NCI-H1436 treated with DMSO at 0.1 percent for 48 hours (cell line): ENCODE measurements at places on chromosomes 1 and 21.

DNA sequence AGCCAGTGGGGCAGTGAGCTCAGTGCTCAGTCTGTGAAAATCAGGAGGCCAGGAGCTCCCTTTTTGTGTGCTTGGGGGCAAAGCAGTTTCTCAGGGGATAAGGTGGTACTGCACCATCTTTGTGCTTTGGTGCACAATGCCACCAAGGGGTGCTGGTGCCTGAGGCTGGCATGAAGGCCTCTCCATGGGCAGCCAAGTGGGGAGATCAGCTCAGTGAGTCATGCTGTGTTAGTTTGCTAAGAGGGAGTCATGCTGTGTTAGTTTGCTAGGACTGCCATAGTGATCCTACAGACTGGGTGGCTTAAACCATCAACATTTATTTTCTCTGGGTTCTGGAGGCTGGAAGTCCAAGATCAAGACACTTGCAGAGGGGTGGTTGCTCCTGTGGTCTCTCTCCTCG lies 428.1 kb downstream of the PRDM2 start:
- no peak for DNase-seq

- no peak for DNase-seq
These were observed 582 bp downstream of the SLC37A1 start for GRCh38 chr21:42513985-42514882.

DNA sequence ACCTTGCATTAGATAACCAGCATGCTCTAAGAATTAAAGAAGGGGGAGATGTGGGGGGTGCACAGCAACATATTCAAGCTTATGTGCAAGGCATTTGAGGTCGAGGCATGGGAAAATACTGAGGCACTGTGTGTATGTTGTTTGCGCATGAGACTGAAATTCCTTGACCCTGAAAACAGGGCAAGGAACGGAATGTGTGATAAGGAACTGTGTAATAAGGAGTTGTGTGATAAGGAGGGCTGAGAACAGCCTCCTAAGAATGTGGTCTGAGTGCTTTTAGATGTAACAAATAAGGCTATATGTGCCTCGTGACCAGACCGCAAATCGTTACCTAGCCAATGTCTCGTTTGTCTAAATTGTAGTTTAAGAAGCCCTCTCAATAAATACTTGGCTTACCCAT lies 26.5 kb upstream of the ITLN1 start:
- no peak for DNase-seq

DNA sequence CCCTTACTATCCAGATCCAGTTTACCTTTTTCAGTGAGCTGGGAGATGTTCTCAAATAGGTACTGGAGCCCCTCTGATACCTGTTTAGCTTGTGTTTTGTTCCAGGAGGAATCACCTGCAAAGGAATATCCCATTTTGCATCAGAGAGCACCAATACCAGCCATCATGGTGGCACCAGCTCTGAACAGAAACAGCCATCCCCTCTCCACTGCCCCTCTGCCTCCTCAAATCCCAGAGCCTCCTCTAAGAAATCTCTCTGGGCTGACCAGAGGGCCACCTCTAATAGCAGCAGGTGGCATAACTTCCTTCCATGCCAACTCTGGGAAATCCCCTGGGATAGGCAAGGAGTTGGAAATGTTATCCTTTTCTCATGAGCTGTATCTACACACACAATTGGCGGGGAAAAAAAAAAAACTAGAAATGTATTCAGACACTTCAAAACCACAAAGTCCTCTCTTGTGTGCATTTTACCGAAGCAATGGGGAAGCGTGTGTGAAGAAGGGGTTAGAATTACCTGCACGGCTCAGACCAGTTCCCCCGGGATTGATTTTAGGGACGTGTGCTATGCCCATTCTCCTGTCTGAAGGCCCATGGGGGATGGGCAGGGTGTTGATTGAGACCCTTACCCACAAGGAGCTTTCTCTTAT lies 2.4 kb downstream of the PGLYRP4 start:
- DNase-seq = peak; percentile 37

- DNase-seq = no peak
These were observed 1.4 kb upstream of the SLC2A1 start for GRCh38 chr1:42960122-42960390.

DNA sequence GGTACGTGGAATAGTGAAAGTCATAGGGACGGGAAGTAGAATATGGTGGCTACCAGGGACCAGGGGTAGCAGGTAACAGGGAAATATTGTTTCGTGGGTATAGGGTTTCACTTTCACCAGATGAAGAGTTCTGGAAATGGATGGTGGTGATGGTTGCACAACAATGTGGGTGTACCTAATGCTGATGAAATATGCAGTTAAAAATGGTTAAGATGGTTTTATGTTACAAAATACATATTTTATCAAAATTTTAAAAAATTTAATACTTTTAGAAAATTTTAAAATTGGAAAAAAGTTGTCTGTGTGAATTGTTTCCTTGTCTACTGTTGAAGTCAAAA lies 55.5 kb upstream of the TLR5 start:
- no peak for DNase-seq

- no peak for DNase-seq
These were observed 546 bp downstream of the KIF21B start for GRCh38 chr1:201022820-201023516.

DNA sequence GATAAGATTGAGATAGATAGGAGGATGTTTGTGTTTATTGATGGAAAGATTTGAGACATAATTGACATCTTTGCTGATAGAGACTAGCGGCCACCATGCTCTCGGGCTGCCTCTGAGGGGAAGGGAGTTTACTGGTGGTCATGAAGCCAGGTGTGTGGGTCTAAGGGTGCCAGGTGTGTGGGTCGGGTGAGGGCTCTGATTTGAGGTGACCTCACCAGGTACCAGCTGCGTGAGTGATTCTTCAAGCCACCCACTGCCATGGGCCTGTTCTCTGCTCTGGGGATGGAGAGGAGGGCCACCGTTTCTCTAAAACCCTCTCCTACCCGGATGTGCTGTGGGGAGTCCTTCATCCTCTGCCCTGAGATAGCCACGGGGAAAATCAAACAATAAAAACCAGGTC lies 3.2 kb downstream of the UBASH3A start:
- no peak for DNase-seq

DNA sequence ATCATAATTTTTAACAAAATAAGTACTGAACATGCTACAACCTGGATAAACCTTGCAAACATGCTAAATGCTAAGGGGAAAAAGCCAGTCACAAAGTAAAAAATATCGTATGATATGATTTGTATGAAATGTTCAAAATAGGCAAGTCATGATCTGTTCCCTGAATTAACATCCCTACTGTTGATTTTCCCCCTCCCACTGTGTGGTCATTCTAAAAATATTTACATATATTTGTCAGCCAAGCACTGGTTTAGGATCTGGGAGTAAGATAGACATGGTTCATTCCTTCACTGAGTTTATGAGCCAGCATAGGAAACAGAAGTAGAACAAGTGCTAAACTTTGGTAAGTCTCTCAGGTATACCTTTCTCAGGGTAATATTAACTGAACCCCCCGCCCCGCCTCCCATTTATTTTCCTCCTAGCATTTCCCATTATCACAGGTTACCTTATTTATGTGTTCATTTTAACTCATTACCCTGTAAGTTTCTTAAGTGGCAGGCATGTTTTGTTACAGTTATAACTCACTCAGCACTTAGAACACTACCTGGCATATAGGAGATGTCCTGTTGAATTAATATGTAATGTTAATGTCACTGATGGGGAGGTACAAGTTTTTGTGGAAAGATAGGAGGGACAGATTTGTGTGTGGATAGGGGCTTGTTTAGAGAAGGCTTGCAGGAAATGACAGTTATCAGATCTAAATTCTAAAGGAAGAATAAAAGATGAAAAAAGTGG lies 12.3 kb downstream of the UQCRH start:
- no peak for DNase-seq

DNA sequence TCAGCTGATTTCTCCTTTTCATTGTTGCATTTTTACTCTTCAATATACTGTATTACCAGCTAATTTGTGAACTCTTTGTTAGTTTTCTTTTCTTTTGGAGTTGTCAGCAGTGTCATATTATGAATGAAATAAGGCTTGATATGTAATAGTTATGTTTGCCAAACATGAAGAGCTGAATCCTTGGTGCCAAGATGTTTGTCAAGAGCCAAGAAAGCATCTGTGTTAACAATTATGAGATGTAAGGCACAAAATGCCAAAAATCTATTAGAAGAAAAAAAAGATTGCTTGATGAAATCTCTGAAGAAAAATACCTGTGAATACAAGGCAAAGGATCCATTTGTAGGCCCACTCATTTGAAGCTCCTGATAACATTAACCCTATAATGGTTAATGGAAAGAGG lies 48.4 kb upstream of the RNPC3 start:
- no peak for DNase-seq

DNA sequence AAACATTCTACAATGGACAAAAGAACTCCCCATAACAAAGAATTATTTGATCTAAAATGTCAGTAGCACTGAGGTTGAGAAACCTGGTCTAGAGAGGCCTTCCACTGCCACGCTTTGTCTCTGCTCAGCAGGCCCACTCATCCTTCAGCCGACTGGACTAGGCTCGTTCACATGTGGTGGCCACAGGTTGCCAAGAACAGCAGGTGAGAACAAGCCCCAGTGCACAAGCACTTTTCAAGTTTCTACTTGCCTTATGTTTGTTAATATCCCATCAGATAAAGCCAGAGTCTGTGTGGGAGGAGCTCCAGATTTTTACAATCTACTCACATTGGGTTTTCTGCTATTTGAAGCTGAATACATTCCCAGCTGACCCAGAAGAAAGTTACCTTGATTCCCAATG lies 9.1 kb upstream of the EFHD2 start:
- no peak for DNase-seq

DNA sequence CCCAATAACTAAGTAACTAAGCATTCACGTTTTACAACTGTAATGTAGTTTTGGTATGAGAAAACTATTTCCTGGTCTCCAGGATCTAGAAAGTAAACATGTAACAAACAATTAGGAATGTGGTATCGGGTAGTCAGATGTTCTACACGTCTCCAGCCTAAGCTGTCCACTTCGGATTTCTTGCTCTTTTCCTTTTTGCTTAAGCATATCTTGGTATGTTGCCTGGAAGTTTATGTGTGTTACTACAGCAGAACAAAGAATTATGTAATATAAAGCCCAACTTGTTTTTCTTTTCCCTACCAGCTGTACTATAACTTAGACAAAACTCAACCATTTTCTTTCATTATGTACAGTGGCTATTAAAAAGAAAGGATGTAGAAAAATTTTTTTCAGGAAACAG lies 20.4 kb upstream of the WARS2 start:
- no peak for DNase-seq

- DNase-seq = no peak
These were observed 3.2 kb downstream of the RHBG start for GRCh38 chr1:156372265-156372586.

GRCh38 chr1:181541458-181541857 lies 58.1 kb downstream of the CACNA1E start:
- no peak for DNase-seq

GRCh38 chr1:111873460-111874030 lies 115.9 kb downstream of the KCND3 start:
- DNase-seq = no peak

- no peak for DNase-seq
These were observed 65.8 kb downstream of the MEGF6 start for GRCh38 chr1:3545363-3546047.

DNA sequence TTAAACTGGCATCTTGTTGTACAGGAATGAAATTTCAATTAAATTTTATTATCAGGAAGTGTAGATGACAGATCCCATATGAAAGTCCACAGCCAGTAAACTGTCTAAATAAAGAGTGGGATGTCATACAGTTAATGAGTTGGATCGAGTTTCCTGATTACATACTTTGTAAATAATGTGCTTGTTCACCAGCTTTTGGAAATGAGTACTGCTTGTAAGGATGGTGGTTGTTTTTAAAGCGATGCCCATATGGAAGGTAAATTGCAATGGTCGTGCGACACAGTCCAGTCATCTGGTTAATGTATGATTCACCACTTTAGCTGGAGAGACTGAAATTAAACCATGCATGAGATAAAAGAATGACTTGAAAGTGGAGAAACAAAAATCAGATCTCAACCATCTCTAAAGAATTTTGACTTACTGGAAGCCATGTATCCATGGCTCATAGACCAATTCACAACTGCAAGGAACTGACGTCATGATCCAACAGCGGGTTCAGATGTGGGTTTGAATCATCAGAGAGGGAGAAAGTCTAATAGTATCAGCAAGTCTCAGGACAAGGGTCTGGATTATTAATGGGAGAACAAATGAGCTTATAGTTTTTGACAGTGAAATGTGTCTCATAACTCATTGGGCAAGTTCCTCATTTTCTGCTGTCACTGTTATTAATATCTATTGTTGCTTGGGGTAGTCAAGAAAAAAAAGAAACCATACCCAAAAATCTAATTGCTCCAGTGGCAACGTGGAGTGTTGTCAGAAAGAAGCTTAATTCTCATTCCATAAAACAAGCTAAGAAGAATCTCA lies 49.0 kb downstream of the MAP10 start:
- no peak for DNase-seq

- no peak for DNase-seq
These were observed 19.1 kb downstream of the CDC42BPA start for GRCh38 chr1:227299241-227299627.

DNA sequence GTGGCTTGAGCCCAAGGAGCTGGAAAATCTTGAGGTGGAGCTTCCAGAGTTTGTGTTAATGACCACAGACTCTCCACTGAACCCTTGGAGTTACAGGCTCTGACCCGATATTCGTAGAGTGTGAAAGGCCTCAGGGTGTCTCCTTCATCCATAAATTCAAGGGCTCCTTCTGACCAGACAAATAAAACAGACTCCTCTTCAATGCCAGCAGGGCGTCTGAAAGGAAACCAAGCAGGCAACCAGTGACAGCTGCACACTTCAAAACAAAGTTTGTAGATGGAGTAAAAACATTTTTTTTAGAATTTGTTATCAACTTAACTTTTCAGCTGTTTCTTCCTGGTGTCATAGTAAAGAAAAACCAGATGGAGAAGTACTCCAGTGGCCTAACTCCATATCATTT lies 161.1 kb downstream of the KCTD3 start:
- DNase-seq = no peak

- DNase-seq = no peak
These were observed 16.2 kb downstream of the COL24A1 start for GRCh38 chr1:86140281-86140880.

GRCh38 chr1:95035536-95035935 lies 37.2 kb downstream of the ALG14 start:
- DNase-seq = no peak

DNA sequence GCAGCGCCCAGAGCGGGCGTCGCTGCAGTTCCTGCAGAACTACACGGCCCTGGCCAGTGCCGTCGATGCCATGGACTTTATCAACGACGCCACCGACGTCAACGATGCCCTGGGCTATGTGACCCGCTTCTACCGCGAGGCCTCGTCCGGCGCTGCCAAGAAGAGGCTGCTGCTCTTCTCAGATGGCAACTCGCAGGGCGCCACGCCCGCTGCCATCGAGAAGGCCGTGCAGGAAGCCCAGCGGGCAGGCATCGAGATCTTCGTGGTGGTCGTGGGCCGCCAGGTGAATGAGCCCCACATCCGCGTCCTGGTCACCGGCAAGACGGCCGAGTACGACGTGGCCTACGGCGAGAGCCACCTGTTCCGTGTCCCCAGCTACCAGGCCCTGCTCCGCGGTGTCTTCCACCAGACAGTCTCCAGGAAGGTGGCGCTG lies 22.0 kb downstream of the COL6A1 start:
- DNase-seq = no peak

GRCh38 chr1:117366177-117367045 lies 838 bp upstream of the MAN1A2 start:
- DNase-seq = no peak
